ENCODE measurements at places on chromosomes 3 and 15.

GRCh38 chr15:99735868-99736267 is 2.6 kb upstream of the LYSMD4 start:
- no peak for DNase-seq

- DNase-seq: no peak
Measured at GRCh38 chr3:194554473-194555123, 67.8 kb upstream of the ATP13A3 start.

- DNase-seq: no peak
Measured at GRCh38 chr3:157592769-157593168, 89.6 kb upstream of the VEPH1 start.

DNA sequence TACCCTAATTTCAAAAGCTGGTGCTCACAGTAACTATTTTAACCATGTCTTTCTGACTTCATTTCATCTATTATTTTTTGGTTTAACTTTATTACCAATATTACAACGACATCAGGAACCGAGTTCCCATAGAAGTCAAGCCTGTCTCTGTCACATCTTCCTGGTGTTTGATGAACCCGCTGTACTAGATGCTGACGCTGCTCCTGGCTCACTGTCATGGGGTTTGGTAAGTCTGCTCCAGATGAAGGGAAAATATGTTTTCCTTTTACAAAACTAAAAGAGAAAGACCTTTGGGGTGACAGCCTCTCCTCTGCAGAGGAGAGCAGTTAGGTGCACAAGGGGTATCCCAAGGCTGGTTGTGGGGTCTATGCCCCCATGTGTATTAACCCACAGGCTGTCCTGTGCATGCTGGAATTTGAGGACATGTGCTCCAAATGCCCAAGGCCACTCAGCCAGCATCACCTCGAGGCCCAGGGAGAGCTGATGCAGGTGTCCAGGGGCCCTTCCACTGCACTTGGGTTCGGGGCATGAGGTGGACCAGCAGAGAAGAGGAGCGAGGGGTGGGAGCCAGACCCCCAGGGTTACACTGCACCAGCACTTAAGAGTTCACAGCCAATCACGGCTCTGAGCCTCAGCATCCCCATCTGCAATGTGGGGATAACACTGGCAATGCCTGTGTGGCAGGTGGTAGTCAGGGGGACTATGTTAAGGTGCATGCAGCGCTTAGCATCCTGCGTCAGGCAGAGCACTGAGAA is 62.2 kb downstream of the ATP10A start:
- DNase-seq: no peak

GRCh38 chr15:40554161-40554525 is 10.7 kb downstream of the CCDC32 start:
- DNase-seq: no peak

- no peak for DNase-seq
Measured at GRCh38 chr15:48389691-48390143, 58.5 kb downstream of the DUT start.

DNA sequence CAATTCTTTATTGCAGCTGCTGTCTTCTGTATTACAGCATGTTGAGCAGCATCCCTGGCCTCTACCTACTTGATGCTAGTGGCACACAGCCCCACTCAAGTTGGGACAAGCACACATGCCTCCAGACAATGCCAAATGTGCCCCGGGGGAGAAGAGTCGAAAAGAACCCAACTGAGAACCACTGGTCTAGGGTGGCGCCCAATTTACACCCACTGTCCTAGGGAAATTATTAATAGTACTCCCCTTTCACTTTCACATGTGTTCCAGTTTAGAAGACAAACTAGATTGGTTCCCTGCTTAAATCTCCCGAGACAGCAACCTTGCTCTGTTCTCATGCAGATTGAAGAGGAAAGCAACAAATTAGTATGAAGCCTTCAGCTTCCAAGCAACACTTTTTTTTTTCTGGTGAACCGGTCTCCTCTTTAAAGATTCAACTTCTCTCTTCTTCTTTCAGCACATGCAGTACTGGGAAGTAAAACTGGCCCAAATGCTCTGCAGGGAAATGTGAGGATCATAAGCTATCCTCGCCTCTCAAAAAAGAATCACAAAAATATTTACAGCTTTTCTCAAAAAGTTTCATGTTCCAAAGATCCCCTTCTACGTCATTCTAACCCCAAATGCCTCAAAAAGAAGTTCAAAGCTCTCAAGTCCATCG is 823.9 kb upstream of the CFAP20DC start:
- no peak for DNase-seq

All from NCI-H82 (cell line).